ENCODE measurements at places on chromosomes 2 and 18. TPM values are rescaled to one million over a fixed set of nuclear protein-coding genes. Genes with fewer than 3 reads are reported as not detected.

The ALPP gene
- not detected for total RNA-seq

The WNT10A gene
- not detected for total RNA-seq

The UGGT1 gene
- total RNA-seq: 60.3 TPM

The SCG2 gene
- not detected for total RNA-seq

The MERTK gene
- 0.21 TPM for total RNA-seq

The YWHAQ gene
- total RNA-seq: 292 TPM

The G6PC2 gene
- not detected for total RNA-seq

The C1QL2 gene
- not detected for total RNA-seq

The OSR1 gene
- not detected for total RNA-seq

The SERPINB11 gene
- not detected for total RNA-seq

The GALR1 gene
- not detected for total RNA-seq
